Small intestine (tissue), 16 donors: ENCODE measurements at places on chromosomes 5 and 9.
A peak's percentile ranks its signal among the peaks of the same experiment; 100 is the strongest.

GRCh38 chr5:91318724-91319123 lies 64.4 kb downstream of the ARRDC3 start:
- no peak for DNase-seq

DNA sequence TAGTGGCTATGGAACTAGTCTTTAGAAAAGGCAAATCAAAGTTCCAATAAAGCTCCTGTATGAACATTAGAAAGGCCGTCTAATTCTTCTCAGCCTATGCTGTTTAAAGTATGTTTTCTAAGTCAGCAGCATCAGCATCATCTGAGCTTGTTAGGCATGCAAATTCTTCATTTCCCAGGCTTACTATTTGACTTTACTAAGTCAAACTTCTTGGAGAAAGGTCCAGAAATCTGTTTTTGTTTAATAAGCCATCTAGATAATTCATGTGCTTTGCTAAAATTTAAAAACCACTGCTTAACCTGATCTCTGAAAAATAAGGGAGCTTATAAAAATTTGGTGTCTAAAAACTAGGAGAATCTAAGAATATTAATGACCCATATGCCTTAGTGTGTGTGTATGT lies 200.2 kb upstream of the SGCD start:
- no peak for DNase-seq

- DNase-seq, result no peak
Observed at GRCh38 chr5:172490514-172491461, 36.5 kb upstream of the SH3PXD2B start.

DNA sequence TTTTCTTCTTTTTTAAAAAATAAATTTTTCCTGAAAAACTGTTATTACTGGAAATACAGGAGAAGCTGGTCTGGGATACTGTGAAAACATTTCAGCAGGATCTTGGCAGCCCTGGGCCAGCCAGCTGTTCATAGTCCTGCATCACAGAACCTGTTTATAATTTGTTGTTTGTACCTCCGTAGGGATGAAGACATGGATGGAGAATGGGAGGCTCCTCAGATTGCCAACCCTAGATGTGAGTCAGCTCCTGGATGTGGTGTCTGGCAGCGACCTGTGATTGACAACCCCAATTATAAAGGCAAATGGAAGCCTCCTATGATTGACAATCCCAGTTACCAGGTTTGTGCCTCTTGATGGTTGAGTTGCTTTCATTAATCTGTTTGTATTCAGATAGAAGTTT lies 12.4 kb upstream of the MAML1 start:
- DNase-seq, result no peak

- no peak for DNase-seq
Observed at GRCh38 chr5:73908846-73909245, 282.9 kb downstream of the ARHGEF28 start.

- no peak for DNase-seq
Observed at GRCh38 chr5:103758996-103759395, 196.4 kb upstream of the NUDT12 start.

- DNase-seq, result no peak
Observed at GRCh38 chr9:76414661-76415060, 20.4 kb upstream of the RFK start.

DNA sequence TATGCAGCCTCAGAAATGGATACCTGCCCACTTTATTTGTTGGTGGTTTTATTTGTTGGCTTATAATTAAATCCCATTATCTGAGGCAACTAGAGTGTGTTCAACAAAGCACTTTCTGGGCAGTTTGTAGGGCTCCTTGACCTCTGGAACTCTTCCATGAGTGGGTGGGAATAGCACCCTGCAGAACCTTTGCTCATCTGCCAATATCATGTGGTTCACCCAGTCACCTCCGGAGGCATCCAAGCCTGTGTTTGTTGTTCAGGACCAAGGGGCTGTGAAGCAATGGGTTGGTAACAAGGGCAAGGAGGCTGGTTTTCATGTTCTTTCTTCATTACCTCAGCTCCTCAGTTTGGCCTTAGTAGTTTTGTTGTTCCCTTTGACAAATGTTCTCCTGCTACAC lies 314.0 kb downstream of the NDUFS4 start:
- DNase-seq, result peak; percentile 12

DNA sequence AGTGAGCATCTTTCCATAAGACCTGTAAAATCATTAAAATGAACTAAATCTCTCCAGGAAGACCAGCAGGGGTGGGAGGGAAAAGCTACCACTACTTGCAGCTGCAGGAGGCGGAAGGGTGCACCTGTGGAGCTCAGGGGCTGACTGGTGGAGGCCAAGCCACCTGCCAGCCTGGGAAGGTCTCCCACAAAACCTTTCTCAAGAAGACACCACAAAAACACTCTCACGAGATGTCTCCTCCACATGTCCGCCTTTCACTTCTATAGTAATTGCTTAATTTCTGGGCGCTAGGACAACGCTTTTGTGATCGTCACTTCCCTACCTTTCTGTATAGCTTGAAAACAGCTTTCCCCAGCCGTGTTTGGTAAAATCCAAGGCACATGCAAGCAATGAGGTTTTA lies 114.4 kb downstream of the ROR2 start:
- no peak for DNase-seq

GRCh38 chr9:10512144-10512543 lies 100.7 kb downstream of the PTPRD start:
- DNase-seq, result no peak

DNA sequence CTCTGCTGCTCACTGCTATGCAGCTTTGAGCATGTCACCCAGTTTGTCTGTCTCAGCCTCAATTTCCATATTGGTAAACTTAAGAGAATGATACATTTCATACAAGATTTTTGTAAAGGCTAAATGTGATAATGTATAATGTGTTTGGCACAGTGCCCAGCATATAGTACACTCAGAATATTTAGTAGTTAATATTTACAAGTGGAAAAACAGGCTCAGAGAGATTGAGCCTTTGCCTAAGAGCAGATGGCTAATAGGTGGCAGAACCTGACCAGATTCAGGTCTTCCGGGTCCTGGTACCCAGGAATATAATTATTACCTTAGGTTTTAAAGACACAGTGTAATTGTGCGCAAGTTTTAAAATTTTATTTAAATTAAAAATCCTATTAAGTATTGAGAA lies 46.8 kb upstream of the KIAA1958 start:
- DNase-seq, result peak; percentile 50

DNA sequence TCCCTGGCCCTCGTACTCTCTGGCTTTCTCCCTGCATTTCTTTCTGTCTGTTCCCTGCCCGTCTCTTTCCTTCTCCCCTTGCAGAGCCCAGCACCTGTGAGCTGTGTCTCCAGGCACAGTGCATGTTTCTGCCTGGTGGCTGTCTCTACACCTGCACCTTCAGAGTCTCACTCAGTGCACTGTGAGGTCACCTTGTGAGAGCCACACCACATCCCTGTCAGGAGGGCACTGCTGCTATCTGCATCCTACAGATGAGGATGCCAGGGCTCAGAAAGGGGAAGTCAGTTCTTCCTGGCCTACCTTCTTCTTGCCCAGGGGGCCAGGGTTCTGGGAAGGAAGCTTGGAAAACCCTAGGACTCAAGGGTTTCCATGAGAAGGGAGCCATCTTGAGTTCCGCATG lies 69.7 kb upstream of the NEURL1B start:
- DNase-seq, result no peak

DNA sequence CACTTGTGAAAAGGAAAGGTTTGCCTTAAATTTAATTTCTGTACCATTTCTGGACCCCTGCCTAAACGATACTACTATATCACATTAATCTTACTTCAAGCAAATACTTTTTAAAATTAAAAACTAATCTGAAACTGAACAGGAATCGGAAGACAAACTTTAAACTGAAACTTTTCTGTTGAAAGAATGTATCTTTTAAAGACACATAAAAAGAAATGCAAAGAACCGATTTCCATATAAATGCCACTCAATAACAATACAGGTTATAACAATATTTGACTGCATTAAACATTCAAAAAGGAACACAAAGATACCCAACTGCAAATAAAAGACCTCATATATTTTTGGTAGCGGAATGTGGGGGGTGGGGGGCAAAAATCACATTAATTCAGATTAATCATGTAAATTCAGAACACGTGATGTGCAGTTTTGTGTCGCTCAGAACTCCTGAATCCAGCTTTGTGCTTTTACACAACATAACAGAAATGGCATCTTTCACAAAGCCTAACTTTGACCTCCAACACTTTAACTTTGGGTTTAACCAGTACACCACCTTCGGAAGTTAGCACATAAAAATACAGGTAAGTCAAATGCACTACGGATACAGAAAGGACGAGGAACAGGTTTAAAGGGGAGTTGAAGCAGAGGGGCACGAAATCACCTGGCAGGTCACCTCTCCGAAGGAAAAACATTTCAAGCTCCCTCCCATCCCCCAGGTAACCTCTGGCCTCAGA lies 925 bp downstream of the LIFR start:
- DNase-seq, result no peak

- no peak for DNase-seq
Observed at GRCh38 chr5:52909192-52909591, 80.0 kb upstream of the ITGA2 start.

DNA sequence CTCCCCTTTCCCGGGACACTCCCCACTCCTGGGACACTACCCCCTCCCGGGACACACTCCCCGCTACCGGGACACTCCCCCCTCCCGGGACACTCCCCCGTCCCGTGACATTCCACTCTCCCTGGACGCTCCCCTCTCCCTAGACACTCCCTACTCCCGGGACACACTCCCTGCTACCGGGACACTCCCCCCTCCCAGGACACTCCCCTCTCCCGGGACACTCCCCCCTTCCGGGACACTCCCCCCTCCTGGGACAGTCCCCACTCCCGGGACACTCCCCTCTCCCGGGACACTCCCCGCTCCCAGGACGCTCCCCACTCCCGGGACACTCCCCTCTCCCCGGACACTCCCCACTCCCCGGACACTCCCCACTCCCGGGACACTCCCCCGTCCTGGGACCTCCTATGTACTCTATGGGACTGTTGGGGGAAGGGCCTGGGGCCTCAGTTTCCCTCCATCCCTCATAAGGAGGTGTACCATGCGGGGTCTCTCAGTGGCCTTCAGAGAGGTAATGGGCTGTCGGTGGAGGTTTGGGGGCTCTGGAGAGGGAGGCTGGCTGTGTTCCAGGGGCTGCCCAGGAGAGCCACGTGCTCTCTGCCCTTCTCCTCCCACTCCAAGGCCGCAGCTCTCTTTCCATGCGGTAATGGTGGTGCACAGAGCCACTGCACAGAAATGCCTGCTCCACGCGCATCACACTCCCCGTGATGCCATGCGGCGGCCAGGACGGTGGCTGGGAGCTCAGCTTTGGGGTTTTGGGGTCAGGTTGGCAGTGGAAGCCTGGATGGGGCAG lies 96.2 kb downstream of the RXRA start:
- peak; percentile 98 for DNase-seq

DNA sequence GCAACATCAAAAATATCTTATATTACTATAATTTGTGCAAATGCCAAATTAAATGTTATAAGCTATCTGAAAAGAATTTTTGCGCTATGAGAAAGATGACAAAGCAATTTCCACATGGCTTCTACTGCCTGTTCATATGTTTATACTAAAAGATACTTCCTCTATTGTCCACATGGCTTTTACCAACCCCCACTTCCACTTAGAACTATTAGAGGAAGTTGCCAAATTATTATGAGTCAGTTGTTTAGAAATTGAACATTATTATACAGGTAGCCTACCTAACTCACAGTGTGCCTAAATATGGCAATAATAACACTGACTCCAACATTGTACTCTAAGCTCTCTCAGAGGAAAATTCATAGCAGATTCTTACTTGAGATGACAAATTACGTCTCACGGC lies 37.6 kb upstream of the SLC27A6 start:
- DNase-seq, result no peak

DNA sequence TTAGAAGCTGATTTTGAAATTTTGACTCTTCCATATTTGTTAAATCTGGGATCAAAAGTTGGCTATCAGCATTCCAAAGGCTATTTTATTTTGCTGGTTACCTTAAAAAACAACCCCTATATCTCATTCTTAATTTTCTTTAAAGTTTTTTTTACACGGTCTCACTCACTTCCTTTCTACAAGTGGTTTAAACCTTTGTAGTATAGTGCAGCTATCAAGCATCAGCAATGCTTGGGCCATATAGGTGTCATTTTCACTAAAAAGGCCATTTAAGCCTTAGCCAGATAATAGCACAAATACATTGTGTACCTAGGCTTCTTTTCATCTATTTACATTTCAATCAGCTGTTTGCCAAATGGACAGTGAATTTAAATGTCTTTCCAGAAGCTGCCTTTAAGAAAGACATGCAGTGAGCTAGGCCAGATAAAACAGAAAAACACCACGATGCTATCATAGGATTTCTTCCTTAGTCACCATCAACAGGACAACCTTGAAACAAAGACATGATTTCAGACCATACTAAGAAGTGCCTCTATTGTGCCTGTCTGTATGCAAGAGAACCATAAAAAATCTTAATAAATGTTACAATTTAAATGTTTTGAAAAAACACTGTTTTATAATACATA lies 104.2 kb downstream of the RAPGEF6 start:
- DNase-seq, result no peak

GRCh38 chr5:175688352-175689146 lies 30.7 kb downstream of the HRH2 start:
- DNase-seq, result no peak

- peak; percentile 49 for DNase-seq
Observed at GRCh38 chr5:132465059-132465707, 25.4 kb downstream of the IRF1 start.

- DNase-seq, result no peak
Observed at GRCh38 chr5:148746826-148747535, 79.4 kb upstream of the ADRB2 start.

DNA sequence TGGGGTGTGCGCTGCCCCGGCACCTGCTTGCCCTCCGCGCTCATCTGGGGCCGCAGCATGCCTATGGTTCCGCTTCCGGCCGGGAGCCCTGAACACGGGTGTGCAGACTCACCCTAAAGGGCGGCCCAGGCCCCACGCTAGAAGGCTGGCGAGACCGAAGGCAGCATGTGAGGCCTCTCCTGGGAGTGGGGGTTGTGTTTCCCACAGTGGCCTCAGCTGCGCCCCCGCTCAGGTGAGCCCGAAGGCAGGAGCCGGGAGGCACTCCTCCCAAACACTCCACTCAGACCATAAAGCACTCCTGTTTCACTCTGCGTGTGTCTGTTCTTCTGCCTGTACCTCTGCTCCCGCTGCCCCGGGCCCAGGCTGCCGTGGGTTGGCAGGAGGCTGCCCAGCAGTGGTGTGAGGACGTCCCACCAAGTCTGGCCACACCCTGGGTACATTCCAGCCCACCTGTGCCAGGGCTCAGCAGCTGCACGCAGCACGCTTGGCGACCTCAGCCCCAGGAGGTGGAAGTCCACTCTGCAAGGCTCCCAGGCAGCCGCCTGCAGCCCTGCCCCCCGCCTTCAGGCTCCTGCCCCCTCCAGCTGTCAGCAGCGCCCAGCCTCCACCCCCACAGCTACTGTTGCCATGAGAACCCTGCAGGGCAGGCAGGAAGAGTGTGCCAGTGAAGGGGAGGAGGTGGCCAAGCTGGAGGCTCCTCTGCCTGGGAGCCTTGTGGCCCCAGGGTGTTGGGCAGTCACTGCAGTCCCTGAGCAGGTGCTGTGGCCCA lies 1.2 kb upstream of the AJM1 start:
- DNase-seq, result peak; percentile 95

DNA sequence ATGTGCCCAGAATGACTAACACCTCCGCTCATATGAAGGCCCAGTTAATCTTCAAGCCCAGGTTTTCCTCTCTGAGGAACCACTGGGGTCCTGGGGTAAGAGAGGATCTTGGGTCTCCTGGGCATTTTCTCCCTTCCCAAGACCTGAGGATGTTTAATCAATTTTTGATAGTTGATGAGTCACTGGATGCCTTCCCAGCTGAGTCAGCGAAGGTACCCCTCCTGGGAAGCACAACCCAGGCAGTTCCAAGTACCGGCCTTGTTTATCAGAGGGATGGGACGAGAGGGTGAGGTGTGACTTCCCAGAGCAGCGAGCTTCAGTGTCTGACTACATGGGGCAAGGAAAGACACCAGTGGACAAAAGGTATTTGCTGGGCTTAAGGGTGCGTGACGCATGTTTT lies 119.6 kb upstream of the IL12B start:
- DNase-seq, result no peak
